NB4 (cell line): ENCODE measurements at places on chromosomes 11 and 22.

- DNase-seq, result peak; percentile 82
These were observed 116.6 kb downstream of the TBC1D22A start for GRCh38 chr22:46879083-46879482.

- peak; percentile 48 for DNase-seq
These were observed 21.3 kb upstream of the PIK3IP1 start for GRCh38 chr22:31313366-31314147.

DNA sequence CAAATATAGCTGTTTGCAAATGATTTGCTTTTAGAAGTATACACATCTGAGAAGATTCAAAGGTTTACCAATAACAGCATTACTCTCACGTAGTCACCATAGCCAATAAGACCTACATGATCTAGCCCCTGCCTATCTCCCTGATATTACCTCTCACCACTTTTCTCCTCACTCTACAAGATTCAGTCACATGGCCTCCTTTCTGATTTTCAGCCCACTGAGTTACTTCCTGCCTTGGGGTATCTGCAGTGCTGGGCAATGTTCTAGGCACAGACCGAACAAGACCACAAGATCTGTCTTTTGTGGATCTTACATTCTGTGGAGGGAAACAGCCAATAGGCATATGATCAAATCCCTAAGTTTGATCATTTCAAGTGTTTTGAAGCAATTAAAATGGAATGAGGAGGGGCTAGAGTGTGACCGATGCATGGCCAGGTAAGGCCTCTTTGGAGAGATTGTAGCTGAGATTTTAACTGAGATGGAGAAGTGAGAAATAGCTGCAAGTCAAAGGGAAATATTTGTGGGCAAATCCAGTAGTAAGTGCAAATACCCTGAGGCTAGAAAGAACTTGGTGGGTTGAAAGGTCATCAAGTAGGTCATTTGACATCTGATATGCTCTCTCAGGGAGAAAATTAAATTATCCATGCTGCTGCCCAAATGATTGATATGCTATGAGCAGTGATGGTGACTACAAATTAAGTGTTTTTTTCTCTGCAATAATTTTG is 43.1 kb downstream of the ARL14EP start:
- DNase-seq, result no peak

- DNase-seq, result no peak
These were observed 28.6 kb downstream of the CSRP3 start for GRCh38 chr11:19173004-19173689.

GRCh38 chr11:64208796-64209562 is 2.5 kb downstream of the FERMT3 start:
- no peak for DNase-seq

DNA sequence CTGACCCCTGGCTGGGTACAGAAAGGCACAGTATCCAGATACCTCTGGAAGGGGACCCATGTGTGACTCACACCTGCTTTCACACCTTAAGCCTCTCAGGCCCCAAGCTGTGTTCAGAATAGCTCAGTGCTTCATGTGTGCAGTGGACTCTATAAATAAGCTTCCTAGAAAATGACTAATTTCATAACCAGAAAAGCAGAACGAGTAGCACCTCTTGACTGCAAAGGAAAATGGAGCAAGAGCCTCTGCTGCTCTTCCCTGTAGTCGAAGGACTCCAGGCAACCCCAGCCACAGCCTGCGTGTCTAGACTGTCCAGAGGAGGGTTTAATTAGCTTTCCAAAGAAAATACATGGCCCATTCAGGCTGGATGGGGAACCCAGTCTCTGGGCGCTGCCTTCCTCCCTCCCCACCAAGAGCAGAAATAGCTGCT is 23.1 kb downstream of the PTPN5 start:
- DNase-seq, result no peak

DNA sequence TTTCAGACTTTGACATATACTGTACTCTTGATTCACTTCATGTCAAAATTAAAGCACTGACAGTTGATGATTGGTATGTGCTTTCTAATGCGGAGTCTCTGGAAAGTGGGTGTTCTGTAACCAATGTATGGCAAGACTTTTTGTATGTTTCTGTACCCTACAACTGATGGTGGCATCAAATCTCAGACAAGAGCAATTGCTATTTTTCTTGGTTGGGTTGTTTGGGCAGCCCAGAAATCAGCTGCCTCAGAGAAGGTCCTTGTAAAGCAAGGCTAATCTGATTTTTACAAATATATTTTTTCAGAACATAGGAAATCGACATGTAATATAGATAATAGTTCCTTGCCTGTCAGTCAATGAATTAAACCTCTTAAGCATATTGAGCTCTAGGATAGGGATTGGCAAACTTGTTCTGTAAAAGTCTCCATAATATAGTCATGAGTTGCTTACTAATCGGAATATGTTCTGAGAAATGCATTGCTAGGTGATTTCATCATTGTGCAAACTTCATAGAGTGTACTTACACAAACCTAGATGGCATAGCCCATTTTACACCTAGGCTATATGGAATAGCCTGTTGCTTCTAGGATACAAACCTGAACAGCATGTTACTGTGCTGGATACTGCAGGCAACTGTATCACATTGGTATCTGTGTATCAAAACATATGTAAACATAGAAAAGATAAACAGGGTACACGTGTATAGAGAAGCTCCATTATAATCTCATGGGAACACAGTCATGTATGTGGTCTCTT is 10.2 kb upstream of the OOSP4A start:
- DNase-seq, result no peak

DNA sequence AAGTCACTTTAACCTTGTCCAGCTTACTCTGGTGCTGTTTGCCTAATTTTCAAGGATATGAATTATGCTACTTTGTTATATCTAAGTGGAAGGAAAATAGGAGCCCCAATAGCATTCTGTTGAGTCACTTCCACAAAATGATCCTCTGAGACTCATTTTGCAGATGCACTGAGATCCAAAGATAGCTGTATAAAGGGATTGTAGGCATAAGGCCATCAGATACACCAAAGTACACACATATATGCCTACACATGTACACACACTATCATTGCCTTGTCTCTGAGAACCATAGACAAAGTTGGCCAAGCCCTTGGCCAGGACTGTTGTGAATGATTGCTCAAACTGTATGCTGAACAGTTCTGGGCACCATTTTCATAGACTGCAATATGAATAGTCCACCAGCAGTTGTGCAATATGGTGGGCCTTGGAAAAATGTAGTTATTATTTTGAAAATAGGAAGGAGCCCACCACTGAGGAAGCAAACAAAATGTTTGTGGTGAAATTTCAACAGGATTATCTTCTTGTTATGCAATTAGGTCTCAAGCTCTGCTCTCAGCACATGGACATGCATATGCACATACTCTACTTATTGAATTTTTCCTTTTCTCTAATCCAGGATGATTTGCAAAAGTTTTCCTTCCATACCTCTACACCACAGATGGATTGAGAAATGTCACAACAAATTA is 186.0 kb upstream of the CTSC start:
- peak; percentile 88 for DNase-seq

DNA sequence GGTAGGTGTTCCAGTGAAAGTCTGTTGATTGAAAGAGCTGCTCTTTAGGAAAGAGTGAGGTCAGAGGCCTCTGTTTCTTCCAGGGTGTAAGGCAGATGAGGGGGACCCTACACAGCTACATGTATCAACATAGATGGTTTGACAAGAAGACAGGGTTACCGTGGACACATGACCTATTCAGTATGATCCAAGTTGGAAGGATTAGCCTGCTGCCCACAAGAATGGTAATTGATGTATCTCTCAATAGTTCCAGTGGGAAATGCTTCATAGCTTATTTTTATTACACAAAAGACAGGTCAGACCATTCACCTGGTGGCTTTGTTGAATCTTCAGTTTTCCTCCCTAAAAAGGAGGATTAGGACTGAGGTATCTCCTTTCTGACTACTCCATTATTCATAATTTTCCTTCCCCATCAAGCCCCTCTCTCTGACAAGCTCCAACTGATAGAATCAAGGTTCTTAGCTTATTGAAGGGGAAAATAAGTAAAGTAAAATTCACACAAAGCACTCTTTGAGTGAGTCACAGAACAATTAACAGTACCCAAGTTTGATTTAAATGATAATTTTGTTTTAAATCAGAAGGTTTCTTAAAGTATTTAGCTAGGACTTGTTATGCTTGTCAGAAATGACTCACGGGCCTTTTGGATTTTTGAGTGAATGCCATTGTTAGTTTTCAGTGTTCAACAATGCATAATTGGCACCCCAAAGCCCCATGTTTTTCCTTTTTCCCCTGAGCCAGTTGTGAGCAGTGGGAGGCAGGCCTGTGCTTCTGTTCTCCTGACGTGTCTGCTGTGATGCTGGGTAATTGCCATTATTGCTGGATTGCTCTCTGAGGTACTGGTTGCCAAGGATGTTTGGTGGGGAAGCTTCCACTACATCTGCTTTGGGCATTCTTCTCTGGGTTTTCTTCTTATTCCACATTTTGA is 373.2 kb downstream of the DDX10 start:
- no peak for DNase-seq

- no peak for DNase-seq
These were observed 21.9 kb downstream of the UBE2L3 start for GRCh38 chr22:21589396-21589795.

GRCh38 chr22:50528682-50529415 is 963 bp downstream of the TYMP start:
- peak; percentile 47 for DNase-seq

- no peak for DNase-seq
These were observed 75.9 kb downstream of the MN1 start for GRCh38 chr22:27725661-27726060.

DNA sequence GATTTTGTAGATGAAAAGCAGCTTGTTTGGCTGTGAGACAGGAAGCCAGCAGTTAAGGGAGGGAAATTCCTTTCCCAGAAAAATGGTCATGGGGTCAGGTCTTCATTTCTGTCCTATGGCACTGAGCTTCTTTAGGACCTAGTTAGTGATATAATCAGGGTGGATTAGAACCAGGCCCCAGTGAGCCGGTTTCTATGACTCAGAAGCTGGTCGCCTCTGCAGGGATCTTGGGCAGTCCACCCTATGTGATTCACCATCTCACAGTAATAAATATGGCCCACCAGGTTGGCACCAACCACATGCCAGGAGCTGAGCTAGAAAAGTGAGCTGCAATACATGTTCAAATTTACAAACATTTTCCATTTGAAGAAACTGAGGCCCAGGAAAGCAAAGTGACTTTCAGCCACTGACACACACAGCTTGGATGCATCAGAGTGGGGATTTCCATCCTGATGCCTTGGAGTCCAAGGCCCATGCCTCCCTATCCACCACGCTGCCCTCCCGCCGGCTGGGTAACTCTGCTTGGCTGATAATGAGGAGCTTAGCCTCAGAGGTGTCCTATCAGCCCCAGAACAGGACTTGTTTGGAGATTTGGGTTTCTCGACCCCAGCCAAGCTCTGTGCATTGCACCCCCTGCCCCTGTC is 42.0 kb downstream of the CD82 start:
- no peak for DNase-seq

DNA sequence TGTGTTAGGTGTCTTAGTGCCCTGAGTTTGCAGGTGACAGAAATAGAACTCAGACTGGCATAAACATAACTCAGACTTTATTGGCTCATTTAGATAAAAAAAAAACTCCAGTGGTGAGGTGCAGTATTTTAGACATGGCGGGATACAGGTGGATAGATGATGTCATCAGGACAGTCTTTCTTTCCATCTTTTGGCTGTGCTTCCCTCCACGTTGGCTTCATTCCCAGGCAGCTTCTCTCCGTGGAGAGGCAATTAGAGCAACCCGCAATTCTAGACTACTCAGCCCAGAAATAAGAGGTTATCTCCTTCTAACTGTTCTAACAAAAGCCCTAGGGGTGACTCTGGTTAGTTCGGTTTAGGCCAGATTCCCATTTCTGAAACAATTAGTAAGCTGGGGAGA is 40.5 kb downstream of the NCAM1 start:
- no peak for DNase-seq

GRCh38 chr11:92180664-92181251 is 43.9 kb upstream of the FAT3 start:
- no peak for DNase-seq

DNA sequence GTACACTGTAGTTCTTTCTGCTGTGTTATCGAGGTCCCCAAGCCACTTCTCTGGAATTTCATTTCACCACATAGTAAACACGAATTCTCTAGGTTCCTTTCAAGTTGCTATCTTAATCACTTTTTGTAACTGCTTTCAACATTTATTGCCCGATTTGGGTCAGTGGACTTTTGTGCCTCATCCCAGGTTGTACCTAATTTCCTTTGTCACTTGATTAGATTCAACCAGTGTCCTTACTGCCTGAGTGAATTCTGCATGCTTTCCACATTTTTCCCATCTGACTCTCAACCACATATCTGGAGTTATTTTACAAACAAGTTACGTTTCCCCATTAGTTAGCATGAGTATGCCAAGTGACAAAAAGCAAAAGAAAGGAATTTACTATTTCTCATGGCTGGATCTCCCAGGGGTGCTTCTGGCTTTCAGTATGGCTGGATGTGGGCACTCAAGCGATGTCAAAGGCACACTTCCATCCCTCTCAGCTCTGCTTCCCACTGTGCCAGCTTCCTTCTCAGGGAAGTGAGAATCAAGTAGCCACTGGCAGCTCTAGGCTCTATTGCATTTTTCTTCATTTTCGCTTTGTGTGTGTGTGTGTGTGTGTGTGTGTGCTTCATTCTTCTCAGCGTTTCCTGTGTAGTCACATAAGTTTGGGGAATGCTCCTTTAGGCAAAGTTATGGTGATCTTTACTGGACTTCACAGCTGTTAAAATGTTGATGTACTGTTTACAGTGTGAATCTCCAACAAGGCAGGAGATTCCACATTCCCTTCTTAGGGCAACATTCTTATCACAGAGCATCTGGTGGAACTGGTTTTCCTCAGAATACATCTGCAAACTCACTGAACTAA is 128.9 kb downstream of the DBX1 start:
- no peak for DNase-seq

GRCh38 chr11:17905477-17905876 is 107.4 kb downstream of the SERGEF start:
- no peak for DNase-seq

DNA sequence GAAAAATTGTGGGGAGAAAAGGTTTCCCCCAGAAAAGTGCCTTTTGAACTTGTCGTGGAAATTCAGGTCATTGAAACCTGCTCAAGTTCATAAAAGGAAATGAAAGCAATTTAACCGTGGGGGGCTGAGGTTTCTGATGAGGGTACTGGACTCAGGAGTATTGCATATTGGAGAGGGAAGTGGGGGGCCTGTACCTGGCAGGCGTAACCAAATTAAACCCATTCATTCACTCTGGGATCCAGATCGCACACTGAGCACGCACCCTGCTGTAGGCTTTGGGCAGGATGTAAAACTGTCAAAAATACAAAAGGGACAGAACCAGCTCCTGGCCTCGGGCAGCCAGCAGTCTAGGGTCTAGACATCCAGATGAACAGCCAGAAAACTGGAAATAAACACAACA is 1517.4 kb downstream of the BRD1 start:
- DNase-seq, result no peak

DNA sequence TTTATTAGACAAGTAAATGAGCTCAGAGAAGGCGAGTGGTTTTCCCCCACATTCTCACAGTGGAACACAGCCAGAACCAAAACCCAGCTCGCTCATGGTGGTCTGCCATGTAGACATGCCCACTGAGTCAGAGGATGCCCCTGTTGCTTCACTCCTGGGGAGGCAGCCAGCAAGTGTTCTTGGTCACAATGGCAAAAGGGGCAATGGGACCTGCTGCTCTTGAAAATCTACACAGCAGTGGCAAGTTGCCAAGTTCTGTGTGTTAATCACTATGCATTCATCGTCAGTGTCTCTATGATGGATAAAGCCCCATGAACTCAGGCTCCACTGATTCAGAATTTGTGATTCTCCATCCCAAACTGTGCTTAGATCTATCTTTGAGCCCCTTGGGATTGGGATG is 64.7 kb upstream of the TBCEL start:
- DNase-seq, result no peak
